Activated T-helper 1 cell treated with anti-CD3 and anti-CD28 coated beads, Interleukin-2, amount 50 U/mL, for 16 hours (primary cell): ENCODE measurements at places on chromosomes 6 and 20.

DNA sequence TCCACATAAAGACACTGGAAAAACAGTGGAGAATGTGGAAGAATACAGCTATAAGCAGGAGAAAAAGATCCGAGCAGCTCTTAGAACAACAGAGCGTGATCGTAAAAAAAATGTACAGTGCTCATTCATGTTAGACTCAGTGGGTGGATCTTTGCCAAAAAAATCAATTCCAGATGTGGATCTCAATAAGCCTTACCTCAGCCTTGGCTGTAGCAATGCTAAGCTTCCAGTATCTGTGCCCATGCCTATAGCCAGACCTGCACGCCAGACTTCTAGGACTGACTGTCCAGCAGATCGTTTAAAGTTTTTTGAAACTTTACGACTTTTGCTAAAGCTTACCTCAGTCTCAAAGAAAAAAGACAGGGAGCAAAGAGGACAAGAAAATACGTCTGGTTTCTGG, 57.1 kb downstream of the MAP3K4 start:
- no peak for DNase-seq

DNA sequence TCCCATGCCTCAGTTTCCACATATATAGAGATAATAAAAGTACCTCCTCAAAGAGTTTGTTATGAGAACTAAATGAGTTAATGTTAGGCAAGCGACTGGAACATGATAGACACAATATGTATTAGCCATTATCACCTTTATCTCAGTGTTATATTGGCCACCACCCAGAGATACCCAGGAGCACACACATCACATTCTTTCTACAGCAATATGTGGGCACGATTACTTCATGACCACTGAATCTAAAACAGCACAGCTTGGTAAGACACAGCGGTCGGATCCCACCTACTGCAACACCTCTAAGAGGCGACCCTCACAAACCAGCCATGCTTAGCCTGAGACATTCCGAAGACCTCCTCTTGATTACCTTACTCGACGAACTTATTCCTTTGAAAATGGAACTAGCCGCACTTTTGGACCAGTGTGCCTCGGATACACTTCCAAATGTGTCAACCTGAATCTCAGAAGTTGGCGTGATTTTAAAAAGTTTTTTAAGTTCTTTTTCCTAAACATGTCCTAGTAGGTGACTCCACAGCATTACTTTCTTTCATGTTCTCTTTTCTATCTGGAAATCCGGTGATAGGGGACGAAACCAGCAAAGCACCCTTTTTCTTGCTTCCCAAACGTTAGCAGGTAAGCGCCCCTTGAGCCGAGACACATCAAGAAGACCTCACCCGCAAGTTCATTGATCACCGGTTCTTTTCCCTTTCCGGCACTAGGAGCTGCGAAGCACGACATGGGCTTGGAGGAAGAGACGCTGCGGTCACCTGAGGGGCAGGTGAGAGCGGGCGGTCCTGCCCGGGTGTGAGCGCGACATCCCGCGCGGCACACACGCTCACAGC, 923 bp downstream of the GMDS start:
- DNase-seq: no peak

DNA sequence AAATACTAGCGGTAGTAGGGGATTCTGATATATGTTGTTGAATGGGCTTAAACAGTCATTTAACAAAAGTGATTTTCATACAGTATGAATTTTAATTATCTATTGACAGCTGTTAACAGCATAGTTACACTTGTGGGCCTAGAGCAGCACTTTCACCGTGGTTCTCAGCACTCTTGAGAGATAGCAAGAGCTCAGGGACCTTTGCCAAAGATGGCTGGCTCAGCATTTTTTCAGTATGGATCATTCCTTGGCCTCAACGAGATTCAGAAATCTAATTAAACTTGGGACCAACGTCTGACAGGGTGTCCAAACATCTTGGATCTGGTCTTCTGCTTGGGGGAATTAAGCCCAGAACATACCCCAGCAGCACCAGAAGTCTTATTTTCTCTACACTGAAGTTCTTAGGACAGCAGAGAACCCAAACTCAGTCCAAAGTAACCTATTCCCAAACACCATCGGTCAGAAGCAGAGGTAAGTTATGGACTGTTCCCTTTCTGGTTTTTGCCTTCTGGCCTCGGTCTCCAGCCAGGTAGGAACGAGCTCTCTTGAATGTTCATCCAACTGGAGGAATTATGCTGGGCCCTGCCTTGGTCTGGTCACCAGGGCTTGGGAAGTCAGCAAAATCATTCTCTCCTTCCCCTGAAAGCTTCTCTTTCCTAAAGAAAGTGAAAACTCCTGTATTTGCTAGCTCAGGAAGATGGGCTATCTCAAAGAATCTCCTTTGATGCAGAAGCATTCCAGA, 25.7 kb downstream of the PRPH2 start:
- DNase-seq: no peak

GRCh38 chr20:61861858-61862257, 203.8 kb downstream of the TAF4 start:
- DNase-seq: no peak

GRCh38 chr6:29847871-29848630, 20.4 kb downstream of the HLA-G start:
- peak; percentile 74 for DNase-seq

DNA sequence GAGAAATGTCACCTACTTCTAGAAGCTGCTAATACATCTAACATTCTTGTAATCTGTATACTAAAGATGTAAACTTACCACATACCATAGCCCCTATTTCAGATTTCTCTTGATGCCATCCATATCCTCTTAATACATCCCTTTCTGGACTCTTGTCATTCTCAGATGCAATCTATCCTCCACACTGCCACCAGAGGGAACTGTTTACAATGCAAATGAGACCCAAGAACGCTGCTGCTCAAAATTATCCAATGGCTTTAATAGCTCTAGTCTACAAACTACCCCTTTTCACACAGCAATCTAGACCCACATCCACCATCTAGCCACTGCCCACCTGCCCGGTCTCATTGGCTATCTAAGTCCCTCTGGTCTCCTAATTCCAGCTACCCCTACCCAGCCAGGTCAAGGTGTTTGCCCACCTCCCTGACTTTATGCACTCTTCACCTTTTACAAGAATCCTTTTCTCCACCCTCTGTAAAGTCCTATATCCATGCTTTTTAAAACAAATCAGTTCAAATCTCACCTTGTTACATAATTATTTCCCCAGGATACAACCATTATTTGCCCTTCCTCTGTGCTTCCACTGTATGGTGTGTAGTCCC, 14.8 kb downstream of the FAXC start:
- no peak for DNase-seq

GRCh38 chr6:55174211-55175026, at the start of gene HCRTR2:
Gene HCRTR2 (plus strand): TSS chr6:55174515. CDS start chr6:55174588, 73 bp downstream.
- DNase-seq: no peak

DNA sequence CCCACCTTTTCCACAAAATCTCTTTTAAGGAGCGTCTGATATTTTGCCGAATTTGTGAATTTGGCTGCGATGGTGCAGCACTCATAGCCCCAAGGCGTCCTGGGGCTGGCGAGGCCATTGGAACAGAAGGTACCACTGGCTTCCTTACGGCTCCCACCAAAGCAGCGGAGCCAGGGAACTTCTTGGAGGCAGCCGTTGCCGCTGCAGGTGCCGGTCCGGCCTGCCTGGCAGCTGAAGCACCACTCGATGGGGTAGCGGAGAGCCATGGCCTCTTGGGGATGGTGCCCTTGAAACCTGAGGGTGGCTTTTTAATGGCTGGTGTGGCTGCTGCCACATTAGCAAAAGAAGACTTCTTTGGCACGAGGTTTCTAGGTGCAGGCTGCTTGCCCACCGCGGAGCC, 29.8 kb downstream of the DIDO1 start:
- no peak for DNase-seq

- DNase-seq: no peak
These were observed 462.9 kb upstream of the MARCKS start for GRCh38 chr6:113394216-113394615.

- no peak for DNase-seq
These were observed 710.1 kb upstream of the ID4 start for GRCh38 chr6:19127081-19127480.

GRCh38 chr6:5103250-5103649, 18.1 kb downstream of the PPP1R3G start:
- DNase-seq: no peak

GRCh38 chr20:38021087-38021772, 12.0 kb downstream of the TTI1 start:
- no peak for DNase-seq

DNA sequence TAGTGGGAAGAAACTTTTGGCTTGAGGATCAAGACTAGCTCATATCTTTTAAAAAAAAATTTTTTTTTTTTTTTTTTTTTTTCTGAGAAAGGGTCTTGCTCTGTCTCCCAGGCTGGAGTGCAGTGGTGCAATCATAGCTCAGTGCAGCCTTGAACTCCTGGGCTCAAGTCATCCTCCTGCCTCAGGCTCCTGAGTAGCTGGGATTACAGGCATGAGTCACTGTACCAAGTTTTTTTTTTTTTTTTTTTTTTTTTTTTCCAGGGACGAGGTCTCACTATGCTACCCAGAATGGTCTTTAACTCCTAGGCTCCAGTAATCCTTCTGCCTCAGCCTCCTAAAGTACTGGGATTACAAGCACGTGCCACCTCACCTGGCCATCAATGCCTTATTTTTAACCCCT, 27.9 kb downstream of the GCLC start:
- no peak for DNase-seq

GRCh38 chr20:58028123-58028522, 200.3 kb downstream of the ANKRD60 start:
- DNase-seq: no peak

DNA sequence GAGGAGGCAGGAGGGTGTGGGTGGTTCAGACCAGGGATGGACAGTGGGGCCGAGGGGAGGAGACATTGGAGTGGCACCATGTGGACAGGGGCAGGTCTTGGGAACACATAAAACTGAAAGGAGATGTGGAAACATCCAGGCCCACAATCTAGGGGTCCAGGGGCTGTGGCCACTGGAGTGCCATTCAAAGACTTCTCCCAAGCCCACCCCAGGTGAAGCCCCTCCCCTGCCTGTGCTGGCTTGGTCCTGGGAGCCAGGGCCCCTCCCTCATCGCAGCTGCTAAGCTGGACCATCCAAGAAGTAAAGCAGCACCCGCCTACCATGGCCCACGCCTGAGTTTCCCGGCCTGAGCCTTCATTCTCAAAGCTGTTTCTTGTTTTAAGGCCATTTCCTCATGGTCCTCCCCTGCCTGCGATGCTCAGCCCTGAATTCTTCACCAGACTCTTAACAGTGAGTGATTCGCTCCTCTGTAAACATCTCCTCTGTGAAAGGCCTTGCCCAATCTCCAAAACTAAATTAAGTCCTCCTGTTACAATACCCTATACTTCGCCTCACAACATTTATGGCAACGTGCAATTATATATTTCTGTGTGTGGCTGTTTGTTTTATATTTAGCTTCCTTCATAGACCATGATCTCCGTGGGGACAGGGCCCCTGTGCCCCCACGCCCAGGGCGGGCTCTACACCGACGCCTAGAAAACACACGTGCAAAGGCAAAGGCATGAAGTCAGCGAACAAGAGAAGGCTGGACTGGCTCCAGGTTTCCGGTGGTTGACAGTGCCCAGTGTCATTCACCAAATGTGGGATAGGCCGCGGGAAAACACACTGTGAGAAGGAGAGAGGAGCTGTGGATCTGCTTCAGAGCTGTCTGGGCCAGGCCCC, 267.8 kb downstream of the ERMARD start:
- no peak for DNase-seq

DNA sequence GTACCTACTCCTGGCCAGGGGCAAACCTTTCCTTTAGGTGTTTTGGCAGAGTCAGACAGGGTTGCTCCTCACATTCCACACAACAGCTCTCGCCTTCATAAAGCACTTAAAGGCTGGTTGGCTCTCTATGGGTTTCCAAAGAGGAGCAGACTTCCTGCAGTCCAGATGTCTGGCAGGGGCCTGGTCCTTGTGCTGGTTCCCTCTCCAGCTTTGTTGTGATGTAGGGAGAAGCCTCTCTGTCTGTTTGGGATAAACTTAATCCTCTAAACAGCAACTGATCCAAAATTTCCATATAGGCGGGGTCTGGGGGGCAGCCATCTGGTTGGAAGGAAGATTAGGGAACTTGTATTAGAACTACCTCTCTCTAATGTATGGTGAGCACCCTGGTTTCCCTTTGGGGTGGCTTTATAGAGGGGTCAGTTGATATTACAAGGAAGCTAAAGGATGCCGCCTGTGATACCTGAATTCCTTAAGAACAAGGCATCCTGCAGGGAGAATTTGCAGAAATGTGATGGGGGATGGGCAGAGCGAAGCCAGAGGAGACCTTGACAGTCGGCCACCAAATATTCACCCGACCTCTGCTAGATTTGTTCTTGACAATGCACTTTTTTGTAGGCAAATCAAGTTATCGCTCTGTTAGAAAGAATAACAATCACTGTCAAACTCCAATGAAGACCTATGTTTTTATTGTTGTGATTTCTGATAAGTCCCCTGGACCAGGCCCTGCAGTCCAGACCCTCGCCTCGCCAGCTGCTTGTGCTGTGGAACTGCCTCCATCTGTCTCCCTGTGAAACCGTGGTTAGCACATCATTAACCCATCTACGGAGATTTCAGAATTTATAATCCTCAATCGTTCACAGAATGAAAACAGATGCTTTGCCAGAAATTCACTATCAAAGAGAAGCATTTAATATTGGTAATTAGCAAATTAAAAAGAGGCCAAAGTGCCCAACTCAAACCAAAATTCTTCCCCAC, 94.0 kb upstream of the RALGAPA2 start:
- no peak for DNase-seq

DNA sequence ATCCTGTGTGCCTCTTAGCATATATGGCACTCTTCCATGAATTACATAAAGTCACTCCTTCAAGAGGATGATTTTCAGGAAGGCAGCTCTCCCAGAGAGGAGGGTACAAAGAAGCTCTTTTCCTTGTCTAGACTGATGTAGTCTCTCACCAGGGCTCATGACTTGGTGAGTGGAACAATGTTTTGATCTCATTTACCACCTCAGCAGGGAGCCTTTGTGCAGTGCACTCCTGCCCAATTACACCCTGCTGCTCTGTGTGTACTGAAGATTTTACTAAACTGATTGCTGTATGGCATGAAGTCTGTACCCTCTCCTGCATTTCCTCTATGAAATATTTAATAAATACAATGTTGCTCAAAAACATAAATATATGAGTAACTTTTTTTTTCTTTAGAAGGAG, 598.3 kb upstream of the HS3ST5 start:
- no peak for DNase-seq

DNA sequence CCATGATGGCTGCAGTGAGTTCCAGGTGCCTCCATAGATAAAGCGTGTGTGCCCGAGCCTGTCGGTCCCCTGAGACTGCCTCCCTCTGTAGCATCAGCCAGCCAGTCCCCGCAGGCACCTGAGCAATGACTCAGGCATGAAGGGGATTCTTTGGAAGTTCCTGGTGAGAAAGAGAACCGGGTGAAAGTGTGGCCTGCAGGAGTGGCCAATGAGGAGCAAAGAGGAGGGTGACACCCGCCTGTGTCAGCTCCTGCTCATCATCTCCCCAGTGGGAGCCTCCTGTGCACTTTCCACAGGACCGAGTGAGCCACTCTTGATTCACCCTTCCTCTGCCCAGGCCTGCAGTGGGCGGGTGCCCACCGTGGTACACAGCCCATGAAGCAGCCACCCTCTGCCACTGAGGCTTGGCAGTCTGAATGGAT, 71.2 kb upstream of the PTPN1 start:
- no peak for DNase-seq

- no peak for DNase-seq
These were observed 314.5 kb downstream of the COL12A1 start for GRCh38 chr6:74891349-74891831.

GRCh38 chr20:15333170-15333569, 995.8 kb upstream of the FLRT3 start:
- DNase-seq: no peak
